Esophagus squamous epithelium (tissue), 5 donors: ENCODE measurements at places on chromosomes 3 and 15.

GRCh38 chr3:29143151-29143550 is 137.7 kb upstream of the RBMS3 start:
- DNase-seq: no peak

DNA sequence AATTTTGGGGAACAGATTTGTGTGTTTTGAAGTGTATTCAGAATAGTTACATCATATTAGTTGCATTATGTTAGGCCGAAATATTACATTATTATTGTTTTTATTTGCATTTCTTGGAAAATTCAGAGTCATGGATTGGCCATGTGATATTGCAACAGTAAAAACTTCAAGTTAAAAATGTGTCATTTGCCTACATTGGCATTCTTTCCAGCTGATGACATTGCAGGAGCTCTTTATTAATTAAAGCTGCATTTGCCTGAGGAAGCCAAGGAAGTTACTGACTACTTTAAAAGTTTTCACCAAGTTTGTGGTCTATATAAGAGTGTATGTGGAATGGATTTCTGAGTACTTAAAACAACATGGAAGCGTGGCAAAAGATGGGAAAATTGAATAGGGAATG is 726.4 kb upstream of the SGO1 start:
- no peak for DNase-seq

- no peak for DNase-seq
Observed at GRCh38 chr3:53628536-53629401, 134.4 kb downstream of the CACNA1D start.

DNA sequence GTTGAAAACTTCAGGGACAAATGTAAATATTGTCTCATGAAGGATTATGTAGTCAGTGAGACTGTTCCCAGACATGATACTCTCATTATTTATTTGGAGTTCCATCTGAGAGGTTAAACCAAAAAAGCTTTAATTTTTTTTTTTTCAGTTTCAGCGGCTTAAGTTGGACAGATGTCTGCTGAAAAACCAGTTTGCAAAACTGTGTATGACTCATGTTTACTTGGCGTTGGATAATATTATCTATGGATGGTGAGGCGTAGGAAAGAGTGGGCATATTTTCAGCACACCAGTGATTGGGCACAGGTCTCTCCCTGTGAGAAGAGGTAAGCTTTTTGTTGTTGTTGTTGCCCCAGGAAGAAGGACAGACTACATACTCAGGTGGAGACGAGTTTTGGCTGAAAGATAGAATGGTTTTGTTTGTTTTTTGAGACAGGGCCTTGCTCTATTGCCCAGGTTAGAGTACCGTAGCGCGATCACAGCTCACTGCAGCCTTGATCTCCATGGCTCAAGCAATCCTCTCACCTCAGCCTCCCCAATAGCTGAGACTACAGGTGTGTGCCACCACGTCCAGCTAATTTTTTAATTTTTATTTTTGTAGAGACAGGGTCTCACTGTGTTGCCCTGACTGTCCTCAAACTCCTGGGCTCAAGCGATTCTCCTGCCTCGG is 16.4 kb upstream of the ANXA2 start:
- no peak for DNase-seq

DNA sequence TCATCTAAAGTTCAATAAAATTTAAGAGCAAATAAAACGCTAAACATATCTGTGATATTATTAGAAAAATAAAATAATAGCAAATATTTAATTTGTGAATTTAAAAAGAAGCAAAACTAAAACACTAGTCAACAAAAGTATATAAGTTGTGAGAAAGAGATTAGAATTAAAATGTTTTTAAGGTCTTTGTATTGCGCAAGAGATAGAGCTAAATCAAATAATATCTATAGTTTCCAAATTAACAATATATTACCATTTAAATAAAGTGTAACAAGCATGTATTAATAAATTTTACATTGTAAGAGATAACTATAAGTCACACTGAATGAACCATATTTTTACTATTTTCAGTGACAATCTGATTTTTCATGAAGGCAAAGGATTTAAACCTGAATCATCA is 74.2 kb downstream of the PLSCR2 start:
- DNase-seq: no peak

DNA sequence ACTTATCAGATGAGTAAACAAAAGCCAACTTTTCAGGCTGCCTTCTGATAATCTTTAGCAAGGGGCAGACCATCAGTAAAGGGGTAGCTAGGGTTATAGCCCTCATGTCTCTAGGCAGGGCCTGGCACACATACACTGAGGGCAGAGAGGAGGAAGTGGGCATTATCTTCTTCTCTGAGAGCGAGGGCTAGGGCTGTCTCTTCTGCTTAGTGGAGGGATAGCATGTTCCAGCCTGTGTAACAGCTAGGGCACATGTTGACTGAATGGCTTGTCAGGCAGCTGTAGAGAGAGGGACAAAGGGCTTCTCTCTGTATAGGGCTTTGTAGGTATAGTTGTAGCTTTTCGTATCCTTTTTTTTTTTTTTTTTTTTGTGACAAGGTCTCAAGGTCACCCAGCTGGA is 17.8 kb downstream of the CRTC3 start:
- DNase-seq: no peak

- DNase-seq: no peak
Observed at GRCh38 chr15:100880139-100880896, 687 bp downstream of the ALDH1A3 start.

DNA sequence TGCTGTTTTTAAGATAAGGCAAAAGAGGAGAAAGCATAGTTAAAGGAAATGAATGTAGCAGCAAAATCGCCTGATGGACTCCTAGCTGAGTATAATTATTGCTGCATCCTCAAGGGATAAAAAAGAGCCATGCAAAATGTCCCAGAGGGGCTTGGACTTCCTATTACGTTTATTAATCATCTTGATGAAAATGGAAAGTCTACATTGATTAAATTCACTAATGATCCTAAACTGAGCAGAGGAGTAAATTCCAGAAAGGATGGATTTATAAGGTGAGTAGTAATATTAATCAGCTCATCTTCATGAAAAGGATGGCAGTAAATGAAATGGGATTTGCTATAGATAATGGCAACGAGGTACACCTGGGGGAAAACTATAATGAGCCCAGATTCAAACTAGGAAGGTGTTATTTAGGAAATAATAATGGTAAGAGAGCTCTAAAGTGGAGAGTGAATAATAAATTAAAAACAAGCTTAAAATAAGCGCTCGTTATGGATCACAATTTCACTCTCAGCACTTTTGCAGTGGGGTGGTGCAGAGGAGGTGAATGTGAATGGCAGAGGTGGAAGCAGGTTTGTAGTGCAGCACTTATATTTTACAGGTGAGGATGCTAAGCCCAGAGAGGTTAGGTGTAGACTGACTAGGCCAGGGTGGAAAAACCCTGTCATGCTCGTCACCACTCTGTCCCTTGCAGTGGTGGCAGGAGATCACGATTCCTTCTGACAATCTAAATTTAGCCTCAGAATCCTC is 22.3 kb downstream of the IL5RA start:
- no peak for DNase-seq

DNA sequence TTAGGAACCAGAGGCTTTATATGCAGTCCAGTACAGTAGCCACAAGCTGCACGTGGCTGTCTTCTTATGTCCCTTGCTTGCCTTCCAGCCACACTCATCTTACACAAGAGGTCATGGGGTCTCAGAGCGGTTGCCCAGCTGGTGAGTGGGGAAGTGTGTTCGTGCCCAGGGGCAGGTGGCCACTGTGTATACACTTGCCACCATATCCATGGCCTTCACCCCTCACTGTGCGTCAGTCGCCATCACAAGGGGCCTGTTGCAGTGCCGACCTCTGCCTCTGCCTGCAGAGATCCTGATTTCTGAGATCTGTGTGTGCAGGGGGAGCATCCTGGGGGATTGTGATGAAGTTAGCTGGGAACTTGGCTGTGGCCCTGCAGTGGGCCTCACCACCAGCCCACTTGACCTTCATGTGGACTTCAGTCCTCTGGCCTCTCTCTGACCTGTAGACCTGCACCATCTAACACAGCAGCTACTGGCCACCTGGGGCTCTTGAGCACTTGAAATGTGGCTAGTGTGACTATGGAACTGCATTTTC is 43.1 kb upstream of the SACM1L start:
- no peak for DNase-seq

DNA sequence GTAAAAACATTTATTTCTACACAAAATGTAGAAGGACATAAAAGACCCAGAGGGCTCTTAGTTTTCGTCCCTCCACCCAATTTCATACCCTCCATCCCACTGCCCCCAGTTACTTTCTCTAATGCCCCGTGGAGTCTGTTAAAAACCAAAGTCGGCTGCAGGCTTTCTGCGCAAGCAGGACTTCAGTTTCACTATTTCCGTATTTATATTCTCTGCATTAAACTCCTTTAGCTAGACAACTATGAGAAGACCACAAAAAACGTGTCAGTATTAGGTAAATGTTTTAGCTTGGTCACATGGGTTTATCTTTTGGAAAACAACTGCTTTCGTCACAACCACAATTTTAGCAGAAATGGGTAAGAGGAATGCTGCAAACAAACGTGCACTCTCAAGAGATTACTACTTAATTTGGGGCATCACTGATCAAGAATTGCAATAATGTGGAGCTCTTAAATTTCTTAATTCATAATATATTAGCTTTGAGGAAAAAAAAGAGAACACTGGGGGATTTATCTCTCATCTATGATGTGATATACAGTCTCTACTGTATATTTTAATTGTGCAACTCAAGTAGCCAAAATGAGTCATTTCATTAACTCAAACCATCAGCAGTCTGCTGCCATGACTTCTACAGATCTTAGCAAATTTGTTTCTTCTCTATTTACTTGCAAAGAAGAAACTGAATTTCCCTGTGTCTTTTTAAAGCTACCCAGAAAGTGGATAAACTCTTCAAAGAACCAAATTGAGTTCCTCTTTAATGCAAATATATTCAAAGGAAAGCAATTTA is 740 bp upstream of the NSMCE3 start:
- no peak for DNase-seq

- DNase-seq: no peak
Observed at GRCh38 chr3:8523041-8523440, 21.4 kb downstream of the LMCD1 start.
